ENCODE measurements at places on chromosomes 3 and 15.

GRCh38 chr3:56942523-56942922 lies 117.9 kb upstream of the SPATA12 start:
- no peak for DNase-seq

DNA sequence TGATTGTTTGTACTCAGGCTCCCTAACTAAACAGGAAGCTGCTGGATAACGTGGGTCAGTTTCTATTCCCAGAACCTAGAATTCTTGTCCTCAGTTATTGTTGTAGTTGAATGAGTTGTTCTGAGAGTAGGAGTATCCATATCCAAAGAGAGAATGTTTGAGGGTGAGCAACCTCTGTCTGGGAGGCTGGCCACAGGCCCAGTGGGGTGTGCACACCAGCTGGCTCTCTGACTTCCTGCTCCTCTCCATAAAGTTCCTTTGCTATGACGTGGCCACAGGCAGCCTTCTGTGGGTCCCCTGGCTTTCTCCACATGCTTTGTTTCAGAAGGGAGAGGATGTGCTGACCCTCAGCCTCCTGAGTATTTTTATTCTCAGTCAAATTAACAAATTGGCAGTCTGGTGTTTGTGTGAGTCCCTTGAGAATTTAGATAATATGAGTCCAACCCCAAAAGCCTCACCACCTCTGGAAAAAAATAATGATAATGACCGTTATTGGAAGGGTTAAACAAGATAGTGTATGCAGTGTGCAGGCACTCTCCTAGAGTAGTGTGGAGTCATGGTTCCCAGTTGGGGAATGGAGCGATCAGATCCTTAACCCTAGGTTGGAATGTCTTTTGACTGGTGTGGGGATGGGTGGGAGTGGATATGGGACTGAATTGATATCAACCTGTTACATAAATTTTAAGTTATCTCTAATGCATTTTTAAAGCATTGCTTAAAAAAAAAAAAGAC lies 47.6 kb upstream of the MED12L start:
- no peak for DNase-seq

GRCh38 chr3:16320711-16321110 lies 55.7 kb downstream of the OXNAD1 start:
- peak; percentile 53 for DNase-seq

DNA sequence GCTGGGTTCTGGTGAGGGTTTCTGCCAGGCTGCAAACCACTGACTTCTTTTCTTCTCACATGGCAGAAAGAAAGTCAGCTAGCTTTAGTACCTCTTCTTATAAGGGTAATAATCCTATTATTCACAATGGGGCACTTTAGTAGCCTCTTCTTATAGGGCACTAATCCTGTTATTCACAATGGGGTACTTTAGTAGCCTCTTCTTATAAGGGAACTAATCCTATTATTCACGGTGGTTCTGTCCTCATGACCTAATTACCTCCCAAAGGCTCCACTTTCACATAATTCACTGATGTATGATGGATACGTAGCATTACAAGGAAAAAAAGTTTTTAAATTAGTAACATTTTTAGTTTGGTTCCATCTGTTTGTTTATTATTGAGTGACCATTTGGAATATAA lies 671.3 kb downstream of the NSUN3 start:
- DNase-seq: no peak

GRCh38 chr3:38267662-38268061 lies 2.0 kb downstream of the SLC22A13 start:
- no peak for DNase-seq

- DNase-seq: no peak
These were observed 310.2 kb downstream of the TBC1D5 start for GRCh38 chr3:17432236-17432635.

DNA sequence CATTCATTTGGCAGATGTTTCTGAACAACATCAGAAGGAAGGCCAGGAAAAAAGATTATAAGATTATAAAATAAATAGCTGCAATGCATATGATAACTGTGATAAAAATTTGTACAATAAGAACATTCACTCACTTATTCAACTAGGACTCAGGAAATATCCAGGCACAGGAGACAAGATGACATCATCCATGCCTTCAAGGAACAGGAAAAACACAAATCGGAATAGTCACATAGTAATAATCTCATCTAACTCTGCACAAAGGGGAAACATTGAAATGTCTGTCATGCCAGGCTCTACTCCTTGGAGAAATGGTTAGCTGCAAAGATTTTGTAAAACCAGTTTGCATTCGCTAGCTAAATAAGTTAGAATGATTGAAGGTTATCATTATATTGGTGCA lies 233.5 kb upstream of the AGTR1 start:
- DNase-seq: no peak
